ENCODE measurements at places on chromosomes 6 and 20.
A peak's percentile ranks its signal among the peaks of the same experiment; 100 is the strongest.

GRCh38 chr6:43774776-43775534 is 4.9 kb downstream of the VEGFA start:
- DNase-seq: peak; percentile 31

DNA sequence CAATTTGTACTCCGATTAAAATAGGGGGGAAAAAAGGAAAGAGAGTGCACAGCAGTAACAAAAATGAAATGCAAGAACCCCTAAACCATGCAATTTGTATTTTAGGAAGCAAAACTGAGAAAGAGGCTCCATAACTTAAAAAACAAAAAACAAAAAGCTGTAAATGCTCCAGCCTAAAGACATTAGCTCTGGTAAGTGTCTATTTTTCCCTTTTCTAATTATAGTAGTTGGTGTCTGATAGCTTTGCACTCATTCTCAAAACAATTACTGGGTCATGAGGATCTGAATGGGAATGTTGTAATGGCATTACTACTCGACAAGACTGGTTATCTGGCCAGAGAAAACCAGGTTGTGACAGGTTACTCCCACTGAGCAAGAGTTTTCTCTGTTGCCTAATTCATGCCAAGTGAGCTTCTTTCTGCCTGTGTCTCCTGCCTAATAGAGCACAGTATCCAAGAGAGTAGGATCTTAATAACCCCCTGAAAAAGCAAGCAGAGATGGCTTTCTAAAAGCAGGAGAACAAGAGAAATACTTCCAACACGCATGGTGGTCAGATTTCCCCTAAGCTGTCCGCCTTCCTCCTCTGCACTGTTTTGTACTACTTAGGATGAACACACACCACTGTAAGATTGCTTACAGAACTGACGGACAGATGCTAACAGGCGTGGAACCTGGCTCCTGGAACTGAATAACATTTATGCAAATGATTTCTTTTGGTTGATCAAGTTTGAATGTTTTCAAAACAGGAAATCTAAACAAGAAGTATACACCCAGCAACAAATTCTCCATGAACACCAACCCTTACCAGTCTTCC is 86.4 kb downstream of the FKBP5 start:
- DNase-seq: peak; percentile 23

- no peak for DNase-seq
Measured at GRCh38 chr6:102660303-102660702, 1266.8 kb downstream of the GRIK2 start.

GRCh38 chr6:56986611-56987010 is 31.7 kb downstream of the BEND6 start:
- DNase-seq: no peak

GRCh38 chr20:25296094-25297093 is 48.5 kb downstream of the PYGB start:
- DNase-seq: no peak

- no peak for DNase-seq
Measured at GRCh38 chr6:45171380-45171779, 156.8 kb upstream of the RUNX2 start.

- no peak for DNase-seq
Measured at GRCh38 chr6:86192123-86192522, 549.4 kb upstream of the SYNCRIP start.

GRCh38 chr6:30207619-30208295 is 5.4 kb downstream of the TRIM26 start:
- DNase-seq: no peak

- DNase-seq: peak; percentile 85
Measured at GRCh38 chr20:21548390-21549035, 34.6 kb upstream of the NKX2-2 start.

DNA sequence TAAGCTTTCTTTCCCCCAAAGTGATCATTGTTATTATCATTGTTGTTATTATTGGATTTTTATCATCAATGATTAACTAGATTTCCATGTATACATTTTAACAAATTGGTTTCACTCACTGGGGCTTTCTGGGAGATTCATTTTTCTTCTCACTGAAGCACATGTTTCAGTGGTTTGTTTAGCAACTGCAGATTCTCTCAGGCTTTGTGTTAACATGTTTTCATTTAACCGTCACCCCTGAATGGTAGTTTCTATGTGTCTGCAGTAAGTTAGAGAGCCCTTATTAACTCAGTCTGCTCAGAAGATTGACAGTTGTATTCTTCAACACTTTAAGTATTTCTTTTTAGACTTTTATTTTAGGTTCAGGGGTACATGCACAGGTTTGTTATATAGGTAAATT is 12.4 kb downstream of the ZKSCAN4 start:
- no peak for DNase-seq

- no peak for DNase-seq
Measured at GRCh38 chr6:106692819-106693208, 63.4 kb downstream of the QRSL1 start.

- DNase-seq: no peak
Measured at GRCh38 chr20:40982415-40983145, 46.0 kb upstream of the TOP1 start.

GRCh38 chr6:154508573-154509375 is 1.7 kb downstream of the CNKSR3 start:
- DNase-seq: no peak

- DNase-seq: no peak
Measured at GRCh38 chr20:41172296-41173140, 35.2 kb downstream of the PLCG1 start.

DNA sequence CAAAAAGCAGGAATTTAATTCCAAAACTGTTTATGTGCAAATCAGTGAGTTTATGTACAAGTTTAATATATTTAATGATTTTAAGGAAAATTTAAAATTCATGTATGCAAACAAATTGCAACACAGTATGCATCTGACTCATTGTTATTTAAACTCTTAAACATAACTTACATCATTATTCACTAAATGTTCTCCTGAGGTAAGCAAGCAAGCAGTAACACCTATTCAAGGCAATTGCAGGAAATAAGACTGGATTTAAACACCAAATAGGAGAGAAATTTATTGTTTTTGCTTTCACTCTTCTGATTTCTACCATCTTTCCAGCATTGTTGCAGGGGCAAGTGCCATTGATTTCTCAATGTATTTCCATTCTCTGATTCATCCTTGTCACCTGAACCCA is 239.5 kb downstream of the TFAP2A start:
- DNase-seq: no peak

DNA sequence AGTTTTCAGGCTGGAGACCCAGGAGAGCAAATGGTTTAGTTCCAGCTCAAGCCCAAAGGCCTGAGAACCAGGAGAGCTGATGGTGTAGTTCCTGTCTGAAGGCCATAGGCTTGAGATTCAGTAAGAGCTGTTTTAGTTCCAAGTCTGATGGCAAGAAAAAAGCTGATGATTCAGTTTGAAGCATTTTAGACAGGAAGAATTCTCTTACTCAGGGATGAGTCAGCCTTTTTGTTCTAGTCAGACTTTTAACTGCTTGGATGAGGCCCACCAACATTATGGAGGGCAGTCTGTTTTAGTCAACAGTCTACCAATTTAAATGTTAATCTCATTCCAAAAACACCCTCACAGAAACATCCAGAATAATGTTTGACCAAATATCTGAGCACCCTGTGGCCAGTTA is 2.5 kb downstream of the ZSCAN26 start:
- DNase-seq: no peak

DNA sequence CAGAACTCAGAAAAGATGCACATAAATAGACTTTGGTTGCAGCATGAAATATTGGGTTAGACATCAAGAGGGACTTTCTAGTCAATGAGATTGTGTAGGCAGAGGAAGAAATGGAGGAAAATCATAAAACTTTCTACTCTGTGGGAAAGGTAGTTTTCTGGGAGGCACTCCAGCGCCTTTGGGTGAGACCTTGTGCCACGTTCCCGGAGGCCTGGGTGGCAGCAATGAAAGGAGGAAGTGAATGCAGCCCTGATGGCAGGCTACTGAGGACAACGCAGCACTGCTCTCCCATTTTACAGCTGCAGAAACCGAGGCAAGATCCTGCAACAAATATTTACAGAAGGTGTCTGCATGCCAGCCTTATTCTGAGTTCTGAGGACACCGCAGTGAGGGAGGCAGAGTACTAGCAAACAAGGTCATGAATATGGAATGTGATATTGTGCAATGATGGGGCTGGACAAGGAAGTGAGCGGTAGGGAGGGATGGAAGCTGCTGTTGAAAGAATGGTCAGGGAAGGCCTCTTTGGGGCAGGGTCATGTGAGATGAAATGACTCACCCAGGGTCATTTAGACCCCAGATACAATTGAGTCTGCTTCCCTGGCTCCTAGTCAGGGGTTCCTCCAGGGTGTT is 159.1 kb downstream of the TFAP2C start:
- DNase-seq: no peak

DNA sequence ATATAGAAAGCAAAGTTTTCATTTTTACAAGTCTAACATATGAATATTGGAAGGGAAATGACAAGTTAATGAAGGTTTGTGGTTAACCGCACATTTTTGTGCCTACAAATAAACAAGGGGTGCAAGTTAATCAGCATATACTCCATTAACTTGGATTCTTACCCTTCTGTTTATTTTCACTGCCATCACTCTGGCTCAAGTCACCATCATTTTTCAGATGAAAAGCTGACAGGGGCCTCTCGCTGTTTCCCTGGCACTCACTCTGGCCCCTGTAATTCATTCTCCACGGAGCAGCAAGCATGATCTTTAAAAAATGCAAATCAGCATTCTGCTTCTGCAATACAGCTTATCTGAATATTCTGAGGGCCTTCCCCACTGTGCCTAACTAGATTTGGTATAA is 29.8 kb downstream of the APCDD1L start:
- DNase-seq: no peak

- DNase-seq: no peak
Measured at GRCh38 chr20:1998715-1999114, 4.9 kb upstream of the PDYN start.

- DNase-seq: no peak
Measured at GRCh38 chr6:139965393-139965792, 590.9 kb upstream of the CITED2 start.

DNA sequence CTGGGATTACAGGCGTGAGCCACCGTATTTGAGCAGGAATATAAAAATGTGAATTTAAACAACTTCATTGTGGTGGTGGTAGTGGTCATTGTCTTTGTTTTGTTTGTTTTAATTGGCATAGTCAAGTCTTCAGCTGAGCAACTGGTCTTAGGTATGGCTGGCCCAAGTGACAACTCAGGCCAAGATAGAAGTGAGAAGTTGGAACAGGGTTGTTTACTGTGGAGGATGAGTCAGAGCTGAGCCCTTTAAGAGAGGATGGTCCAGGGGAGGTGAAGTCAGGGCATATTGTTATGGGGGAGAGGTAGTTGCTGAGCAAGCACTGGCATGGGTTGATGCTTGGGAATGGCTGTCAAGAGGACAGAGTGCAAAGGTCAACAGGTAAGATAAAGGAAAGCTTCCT is 308.2 kb downstream of the FARS2 start:
- no peak for DNase-seq

DNA sequence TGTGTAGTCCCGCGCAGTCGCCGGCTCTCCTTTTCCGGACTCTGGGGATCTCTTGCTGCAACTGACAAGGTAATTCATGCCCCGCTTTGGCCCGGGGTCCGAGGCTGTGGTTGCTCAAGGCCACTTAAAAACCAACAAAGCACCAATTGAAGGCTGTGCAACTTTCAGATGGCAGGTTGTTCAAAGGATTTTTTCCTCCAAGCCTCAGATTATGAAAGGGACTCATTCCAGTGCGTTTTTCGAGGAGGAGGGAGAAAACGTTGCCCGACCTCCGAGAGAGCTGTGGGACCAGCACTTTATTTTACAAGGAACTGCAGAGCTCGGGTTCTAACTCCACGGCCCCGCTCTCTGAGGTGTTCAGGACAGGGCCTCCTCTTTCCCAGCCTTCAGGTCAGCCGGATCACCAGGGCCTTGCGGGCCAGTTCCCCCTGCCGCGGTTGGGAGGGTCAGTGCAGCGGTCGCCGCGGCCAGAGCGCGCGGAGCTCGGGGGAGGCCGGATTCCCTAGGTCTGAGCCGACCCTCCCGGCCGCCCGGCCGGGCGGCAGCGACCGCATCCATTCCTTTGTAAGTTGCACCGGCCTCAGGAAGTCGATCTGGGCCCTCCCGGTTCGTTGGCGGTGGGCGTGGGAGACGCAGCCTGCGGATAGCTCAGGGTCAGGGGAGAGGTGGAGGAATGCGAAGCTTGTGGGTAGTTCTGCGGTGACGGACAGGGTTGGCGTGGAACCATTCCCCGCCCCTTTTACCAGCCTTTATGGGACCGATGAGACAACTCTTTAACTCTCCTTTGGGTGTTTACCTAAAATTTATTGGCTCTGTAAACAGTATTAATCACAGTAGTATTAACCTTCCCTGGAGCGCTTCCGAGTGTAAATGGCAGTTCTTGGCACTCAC is 1.6 kb downstream of the UTRN start:
- DNase-seq: no peak

DNA sequence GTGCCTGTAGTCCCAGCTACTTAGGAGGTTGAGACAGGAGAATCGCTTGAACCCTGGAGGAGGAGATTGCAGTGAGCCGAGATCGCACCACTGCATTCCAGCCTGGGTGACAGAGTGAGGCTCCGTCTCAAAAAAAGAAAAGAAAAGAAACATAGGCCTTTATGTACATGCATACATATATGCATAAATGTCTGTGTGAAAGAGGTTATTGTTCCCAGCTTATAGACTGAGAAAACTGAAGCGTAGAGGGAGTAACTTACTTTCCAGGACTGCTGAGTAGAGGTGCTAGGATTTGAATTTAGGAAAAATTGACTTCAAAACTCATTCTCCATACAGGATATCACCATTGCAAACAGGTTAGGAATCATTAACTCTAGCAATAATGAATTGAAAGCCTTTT is 32.0 kb downstream of the CTNNBL1 start:
- DNase-seq: no peak

DNA sequence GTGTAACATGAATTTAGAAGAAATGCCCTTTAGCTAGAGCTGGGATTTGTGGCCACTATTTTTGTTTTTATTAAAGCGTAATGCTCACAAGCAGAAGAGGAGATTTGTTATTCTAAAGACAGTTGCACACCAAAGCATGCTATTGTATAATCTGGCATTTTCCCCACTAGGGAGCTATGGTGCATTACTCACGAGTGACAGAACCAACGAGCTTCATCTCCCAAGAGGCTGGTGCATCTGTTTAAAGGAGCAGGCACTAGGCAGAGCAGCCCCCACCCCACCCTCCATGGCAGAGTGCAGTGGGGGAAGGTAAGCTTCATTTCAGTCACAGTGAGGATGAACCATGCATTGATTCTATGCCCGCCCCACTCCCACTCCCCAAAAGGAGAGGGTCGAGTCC is 287.3 kb upstream of the TSHZ2 start:
- DNase-seq: no peak

- DNase-seq: no peak
Measured at GRCh38 chr6:68010936-68011335, 624.1 kb upstream of the ADGRB3 start.
